ENCODE measurements at places on chromosomes 5 and 9.

DNA sequence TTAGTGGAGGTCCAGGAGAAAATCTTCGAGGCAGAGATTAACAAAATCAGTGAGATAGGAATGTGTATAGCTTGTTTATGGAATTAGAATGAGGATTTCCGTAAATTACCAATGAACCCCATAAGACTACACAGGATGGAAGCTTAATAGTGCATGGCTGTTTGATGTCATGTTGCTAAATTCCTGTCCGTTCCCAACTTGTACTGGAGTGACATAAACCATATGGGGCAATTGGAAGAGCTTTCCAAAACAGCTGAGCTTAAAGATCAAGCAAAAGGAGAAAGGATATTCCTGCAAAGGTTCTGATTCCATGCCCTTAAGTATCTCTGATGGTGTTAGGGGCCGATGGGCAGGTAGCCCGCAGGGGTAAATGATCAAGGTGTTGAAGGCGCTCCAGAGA lies 17.4 kb downstream of the GLE1 start:
- no peak for DNase-seq

- DNase-seq, result no peak
Measured at GRCh38 chr5:175860531-175861045, 10.8 kb upstream of the CPLX2 start.

DNA sequence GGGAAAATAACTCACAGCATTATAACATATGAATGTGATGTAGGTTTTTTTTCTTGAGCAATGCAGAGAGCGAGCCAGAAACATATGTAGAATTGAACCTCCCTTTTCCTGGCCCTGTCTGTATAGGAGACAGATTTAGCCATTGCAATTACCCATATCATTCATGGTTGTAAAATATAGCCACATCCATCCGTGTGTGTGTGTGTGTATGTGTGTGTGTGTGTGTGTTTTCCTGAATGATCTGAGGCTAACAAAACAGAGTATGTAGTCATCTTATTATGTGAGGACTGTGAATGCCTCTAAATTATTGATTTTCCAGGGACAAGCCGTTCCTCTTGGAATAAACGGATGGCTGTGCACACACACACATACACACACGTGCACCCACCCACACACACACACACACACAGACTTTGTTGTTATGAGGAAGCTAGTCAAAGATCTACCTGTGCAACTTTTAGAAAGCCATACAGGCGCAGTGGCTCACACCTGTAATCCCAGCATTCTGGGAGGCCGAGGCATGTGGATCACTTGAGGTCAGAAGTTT lies 11.7 kb upstream of the DENND1A start:
- DNase-seq, result no peak

DNA sequence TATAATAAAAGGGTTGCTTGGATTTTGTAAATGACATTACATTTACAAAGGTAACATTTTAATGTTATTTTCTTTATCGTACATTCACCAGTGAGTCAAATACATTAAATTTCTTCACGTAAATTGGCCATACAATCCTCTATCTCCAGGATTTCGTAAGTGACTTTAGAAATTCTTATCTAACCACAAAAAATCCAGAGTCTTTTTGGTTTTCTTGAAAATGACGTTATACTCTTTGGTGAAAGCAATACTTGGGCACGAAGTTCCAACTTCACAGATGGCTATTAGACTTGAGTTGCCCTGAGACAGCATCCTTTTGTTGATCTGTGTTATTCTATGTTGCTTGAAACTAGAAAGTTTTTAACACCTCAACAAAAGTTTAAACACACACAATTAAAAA lies 87.4 kb upstream of the CDH10 start:
- DNase-seq, result no peak

GRCh38 chr5:132812123-132812765 lies 858 bp upstream of the SOWAHA start:
- DNase-seq, result no peak

- DNase-seq, result no peak
Measured at GRCh38 chr9:20551835-20552234, 70.5 kb downstream of the MLLT3 start.

DNA sequence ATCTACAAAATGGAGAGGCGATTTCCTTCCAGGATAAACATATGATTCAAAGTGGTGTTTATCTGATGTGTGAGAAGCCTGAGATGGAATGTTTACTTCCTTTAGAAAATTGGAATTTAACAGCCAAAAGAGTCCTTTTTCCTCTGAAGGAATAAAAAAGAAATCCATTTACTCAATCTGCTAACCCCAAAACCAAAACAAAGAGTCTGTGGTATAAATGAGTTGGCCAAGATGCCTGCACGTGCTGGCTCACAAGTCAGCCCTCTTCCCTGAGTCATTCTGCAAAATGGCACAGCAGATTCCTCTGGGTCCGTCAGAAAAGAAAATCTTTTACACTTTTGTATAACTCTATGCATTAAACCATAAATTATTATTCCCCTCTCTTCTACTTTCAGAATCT lies 60.8 kb downstream of the EBF1 start:
- DNase-seq, result no peak

DNA sequence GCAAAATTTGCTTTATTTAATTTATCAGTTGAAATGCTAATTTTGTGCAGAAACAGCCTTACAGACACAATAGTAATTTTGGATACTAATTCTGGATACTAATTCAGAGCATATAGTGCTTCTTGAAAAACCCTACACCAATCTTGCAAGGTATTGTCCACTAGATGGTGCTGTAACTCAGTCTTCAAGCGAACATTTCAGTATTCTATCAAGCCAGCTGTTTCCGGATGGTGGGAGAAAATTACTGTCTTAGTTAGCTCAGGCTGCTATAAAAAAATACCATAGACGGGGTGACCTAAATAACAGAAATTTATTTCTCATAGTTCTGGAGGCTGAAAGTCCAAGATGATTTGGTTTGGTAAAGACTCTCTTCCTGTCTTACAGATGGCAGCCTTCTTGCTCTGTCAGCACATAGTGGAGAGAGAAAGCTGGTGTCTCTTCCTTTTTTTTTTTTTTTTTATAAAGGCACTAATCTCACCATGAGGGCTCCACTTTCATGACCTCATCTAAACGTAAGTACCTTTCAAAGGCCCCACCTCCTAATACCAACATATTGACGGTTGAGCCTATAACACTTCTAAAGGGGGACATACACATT lies 1306.5 kb upstream of the CDH9 start:
- DNase-seq, result no peak

DNA sequence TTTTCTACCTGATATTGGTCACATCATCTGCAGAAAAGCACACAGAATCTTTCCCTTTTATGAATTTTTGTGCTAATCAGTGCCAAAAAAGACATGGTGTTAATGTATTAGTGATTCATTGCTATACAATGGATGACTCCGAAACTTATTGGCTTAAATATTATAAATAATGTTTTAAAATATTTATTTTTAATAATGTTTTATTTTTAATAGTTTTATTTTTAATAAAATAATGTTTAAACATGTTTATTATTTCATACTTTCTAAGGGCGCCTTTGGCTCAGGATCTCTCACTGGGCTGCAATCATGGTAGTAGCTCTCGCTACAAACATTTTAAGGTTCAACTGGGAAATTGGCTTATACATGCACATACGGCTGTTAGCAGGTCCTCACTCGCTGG lies 65.7 kb downstream of the CDH12 start:
- DNase-seq, result no peak

DNA sequence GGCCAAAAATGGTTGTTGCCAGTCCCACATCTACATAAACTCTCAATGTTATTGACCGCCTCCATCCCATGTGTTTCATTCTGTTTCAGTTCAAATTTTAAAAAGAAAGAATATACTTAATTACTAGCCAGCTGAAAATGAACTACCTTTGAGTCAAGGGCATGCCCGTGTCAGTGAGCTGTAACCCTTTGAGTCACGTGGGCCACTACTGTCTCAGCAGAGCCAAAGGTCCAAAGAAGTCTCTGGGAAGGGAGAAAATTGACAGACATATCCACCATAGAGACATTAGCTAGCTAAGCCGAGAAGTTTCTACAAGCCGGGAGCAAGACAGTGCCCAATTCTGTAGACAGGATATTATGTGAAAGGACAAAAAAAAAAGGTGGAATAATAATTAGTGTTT lies 59.7 kb downstream of the NIM1K start:
- no peak for DNase-seq

- DNase-seq, result no peak
Measured at GRCh38 chr9:34996905-34997279, 7.3 kb downstream of the DNAJB5 start.

GRCh38 chr9:1007312-1007711 lies 30.9 kb downstream of the DMRT3 start:
- no peak for DNase-seq

GRCh38 chr9:33159777-33160127 lies 7.4 kb downstream of the B4GALT1 start:
- DNase-seq, result peak; percentile 80

GRCh38 chr9:19461135-19461534 lies 52.3 kb downstream of the ACER2 start:
- DNase-seq, result no peak

GRCh38 chr5:42940853-42941252 lies 99.3 kb downstream of the ANXA2R start:
- DNase-seq, result no peak

- no peak for DNase-seq
Measured at GRCh38 chr9:13388157-13388556, 108.7 kb upstream of the MPDZ start.

DNA sequence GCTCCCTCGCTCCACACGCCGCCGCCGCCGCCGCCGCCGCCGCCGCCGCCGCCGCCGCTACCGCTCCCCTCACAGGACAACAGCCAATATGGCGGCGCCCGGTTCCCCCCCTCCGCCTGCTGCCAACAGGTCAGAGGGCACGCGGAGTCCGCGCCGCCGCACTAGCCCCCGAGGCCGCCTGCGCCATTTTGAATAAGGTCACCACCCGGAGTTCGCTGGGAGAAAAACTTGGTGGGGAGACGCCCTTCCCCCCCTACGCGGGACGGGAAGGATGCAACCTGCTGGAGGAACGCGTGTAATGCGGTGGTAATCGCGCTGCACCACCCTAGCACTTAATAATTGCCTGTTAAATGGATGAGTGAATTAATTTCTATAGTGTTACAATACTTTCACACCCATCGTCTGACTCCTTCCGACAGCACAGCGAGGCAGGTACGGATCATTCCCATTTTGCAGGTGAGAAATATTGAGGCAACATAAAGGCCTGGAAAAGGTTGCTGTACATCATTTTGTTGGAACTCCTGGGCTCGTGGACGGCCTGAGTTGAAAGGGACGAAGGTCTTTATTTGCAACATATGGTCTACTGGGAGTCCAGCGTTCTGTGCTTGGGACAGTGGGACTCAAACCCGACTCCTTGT lies at the start of gene FAM193B:
TSS of gene FAM193B (minus strand) at position 90 of the 638 bp plus-strand sequence. CDS start 105 bp downstream, outside the sequence.
- peak; percentile 93 for DNase-seq

GRCh38 chr9:134442486-134443173 lies 116.4 kb downstream of the RXRA start:
- DNase-seq, result no peak

DNA sequence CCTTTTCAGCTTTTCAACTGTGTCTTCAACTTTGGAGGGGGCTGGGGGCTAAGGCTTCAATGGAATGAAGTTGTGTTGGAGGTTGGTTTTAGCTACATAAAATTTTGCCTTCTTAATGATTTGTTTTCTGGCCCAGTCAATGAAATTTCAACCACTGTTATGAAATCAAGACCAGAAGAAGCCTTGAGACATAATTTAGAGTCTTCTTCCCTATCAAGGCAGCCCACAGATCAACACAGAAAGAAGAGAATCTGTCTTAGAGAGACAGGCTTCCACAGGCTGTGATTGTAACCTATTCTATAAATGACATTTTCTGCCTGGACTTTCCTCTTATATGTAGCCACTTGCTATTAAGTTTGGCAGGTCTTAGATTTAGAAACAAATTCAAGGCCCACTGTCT lies 46.5 kb upstream of the ZSWIM6 start:
- DNase-seq, result no peak

DNA sequence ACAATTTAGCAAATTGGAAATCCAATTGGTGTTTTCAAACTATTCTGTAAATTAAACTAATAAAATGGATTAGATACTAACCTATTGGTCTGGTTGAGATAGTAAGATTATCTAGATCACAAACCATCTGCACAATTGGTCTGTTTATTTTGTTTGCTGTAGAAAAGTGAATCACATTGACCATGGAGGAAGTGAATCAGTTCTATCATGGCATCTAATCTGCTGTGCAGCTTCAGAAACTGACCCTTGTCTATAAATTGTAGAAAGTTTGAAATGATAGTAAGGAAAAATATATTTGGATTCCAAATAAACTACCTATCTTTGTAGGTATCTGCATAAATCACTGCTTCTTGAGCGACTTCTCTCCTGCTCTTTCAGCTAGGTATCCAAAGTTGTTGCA lies 1865.4 kb downstream of the MAT2B start:
- DNase-seq, result no peak

- no peak for DNase-seq
Measured at GRCh38 chr9:98367923-98368322, 112.5 kb upstream of the TBC1D2 start.

DNA sequence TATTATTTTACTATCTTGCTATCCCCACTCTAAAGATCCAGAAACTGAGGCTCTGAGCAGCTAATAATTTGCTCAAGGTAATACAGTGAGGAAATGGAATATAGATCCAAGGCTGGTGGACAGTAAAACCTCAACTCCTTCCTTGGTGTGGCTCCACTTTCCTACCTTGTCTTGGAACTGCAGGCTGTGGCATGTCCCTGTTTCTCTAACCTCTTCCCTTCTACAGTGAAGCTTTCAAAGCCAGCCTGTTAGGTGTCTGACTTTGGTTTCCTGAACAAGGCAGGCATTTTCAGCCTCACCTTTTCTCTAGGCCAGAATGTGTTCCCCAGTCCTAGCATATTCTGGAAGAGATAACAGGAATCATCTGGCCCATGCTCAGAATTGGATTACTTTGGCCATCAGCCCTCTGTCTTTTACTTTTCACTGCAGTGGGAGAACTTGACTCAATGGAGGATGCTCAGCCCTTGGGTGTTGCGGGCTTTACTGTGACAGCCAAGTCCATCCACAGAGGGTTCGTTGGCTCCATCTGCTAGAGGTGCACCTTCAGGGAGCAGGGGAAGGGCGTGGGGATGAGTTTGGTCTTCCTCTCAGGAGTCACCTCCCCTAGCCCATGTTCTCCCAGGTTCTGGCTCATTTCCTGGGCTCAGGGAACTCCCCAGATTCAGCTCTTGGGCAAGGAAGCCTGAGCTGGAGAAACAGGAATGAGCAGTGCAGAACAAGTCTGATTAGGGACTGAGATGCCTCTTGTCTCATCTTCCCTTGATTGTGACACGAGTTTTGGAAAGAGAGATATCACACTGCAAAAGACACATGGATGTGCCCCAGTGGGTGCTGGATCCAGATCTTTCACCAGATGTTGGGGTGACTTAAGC lies 1.1 kb downstream of the NIPAL4 start:
- DNase-seq, result no peak

GRCh38 chr9:76620996-76621395 lies 143.2 kb upstream of the PCA3 start:
- no peak for DNase-seq

GRCh38 chr9:104286799-104287198 lies 192.7 kb downstream of the SMC2 start:
- no peak for DNase-seq

DNA sequence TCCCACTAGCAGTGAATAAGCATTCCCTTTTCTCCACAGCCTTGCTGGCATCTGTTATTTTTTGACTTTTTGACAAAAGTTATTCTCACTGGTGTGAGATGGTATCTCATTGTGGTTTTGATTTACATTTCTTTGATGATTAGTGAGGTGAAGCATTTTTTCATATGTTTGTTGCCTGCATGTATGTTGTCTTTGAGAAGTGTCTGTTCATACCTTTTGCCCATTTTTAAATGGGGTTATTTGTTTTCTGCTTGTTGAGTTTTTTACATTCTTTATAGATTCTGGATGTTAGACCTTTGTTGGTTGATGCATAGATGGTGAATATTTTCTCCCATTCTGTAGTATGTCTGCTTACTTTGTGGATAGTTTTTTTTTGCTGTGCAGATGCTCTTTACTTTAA lies 171.7 kb downstream of the SREK1 start:
- DNase-seq, result no peak
